Right lobe of liver (tissue), 6 donors: ENCODE measurements at places on chromosomes 2 and 18. TPM values are rescaled to one million over a fixed set of nuclear protein-coding genes. Genes with fewer than 3 reads are reported as not detected.

DNA sequence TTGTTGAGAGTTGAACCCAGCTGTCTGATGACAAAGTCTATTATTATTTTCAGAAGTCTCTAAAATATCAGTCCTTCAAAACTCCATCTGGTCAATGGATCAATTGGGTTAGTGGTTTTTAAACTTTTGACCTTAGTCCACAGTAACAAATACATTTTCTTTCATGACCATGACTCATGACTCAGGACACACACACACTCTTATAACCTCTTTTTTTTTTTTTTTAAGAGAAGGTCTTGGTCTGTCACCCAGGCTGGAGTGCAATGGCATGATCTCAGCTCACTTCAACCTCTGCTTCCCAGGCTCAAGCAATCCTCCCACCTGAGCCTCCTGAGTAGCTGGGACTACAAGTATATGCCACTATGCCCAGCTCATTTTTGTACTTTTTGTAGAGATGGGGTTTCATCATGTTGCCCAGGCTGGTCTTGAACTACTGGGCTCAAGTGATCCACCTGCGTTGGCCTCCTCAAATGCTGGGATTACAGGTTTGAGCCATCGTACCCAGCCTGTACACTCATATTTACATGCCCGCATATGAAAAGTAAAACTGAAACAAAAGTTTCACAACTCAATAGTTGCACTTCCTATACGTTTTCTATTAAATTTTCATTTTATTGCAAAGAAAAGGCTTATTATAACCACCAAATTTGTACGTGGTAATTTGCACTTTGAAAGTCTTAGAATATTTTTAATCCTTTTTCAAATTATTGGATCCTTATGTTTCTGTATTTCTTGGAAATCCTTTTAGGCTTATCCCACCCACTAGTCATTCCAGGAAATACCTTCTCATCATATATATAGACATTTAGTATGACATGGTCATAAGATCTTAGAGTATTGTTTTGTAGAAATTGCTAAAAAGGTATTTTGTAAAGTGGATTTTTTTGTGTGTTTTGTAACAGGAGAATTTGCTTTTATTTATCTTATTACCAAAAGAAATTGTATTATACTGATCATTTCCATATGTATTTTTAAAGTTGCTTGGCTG lies 199.0 kb downstream of the LPIN1 start:
- DNase-seq = no peak
- no peak overlapping the region for H3K27ac ChIP-seq
- H3K4me3 ChIP-seq = no peak overlapping the region
- H3K4me1 ChIP-seq = no peaks in the 10 kb centered on the region
- no peaks in the 10 kb centered on the region for H3K27me3 ChIP-seq
- H3K36me3 ChIP-seq = no peaks in the 10 kb centered on the region

The REG3A gene
- total RNA-seq = 0.66 TPM

DNA sequence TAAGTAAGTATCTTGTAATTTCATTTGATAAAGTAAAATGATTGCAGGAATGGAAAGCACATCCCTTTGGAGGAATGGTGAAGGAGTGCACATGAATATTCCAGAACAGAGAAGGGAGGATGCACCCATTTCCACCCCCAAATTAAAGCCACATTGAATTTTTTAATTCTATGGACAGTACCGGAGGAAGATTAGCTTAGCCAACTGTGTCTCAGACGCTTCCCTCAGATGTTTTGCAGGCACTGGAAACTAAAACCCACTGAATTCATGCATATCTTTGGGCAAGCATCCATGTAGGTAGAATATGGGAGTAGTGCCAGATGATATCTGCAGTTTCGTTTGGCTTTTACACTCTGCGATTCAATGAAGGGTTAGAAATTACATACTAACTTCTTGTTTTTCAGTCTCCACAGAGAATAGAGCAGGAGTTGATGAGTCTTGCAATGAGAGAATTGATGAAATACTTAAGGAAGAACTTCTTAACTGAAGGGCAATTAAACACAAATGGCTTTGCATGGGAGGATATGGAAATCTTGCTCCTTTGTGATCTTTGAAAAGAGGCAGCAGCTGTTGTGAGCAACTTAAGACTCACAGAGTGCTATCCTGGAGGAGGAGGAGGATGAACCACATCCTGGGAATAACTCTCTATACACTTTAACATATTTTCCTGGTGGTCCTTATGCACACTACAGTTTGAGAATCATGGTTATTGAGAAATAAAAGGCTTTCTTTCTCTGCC lies 71.7 kb upstream of the MYO3B start:
- DNase-seq = no peak
- H3K27ac ChIP-seq = no peak overlapping the region
- H3K4me1 ChIP-seq = no peaks in the 10 kb centered on the region
- H3K27me3 ChIP-seq = no peaks in the 10 kb centered on the region
- H3K36me3 ChIP-seq = no peaks in the 10 kb centered on the region

DNA sequence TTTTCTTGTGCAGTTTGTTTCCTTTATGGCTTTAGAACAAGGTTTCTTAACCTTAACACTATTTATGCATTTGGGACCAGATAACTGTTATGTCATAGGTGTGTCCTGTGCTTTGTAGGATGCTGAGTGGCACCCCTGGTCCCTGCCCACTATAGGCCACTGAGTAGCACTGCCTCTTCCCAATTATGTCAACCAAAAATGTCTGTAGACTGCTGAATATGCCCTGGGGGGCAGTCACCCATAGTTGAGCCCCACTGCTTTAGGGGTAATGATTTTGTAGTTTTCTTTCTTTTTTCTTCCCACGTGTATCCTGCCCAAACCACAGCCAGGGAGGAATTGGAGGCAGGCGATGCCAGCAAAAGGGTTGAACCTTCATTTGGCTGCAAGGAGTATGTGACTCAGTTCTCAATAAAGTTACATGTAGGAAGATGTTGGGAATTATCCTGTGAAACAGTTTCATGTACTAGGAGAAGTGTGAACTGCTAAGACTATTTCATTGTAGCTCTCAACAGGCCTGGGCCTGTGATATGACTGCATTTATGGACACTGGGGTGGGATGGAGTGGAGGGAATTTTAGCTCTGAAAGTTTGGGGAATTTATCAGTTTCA lies 65.7 kb downstream of the FMNL2 start:
- H3K4me3 ChIP-seq = no peak overlapping the region
- no peaks in the 10 kb centered on the region for H3K27me3 ChIP-seq
- no peaks in the 10 kb centered on the region for H3K4me1 ChIP-seq
- H3K36me3 ChIP-seq = no peaks in the 10 kb centered on the region
- no peak for DNase-seq

The NRBP1 gene
- total RNA-seq = 42.5 TPM

- H3K4me1 ChIP-seq = no peaks in the 10 kb centered on the region
- H3K27me3 ChIP-seq = no peaks in the 10 kb centered on the region
- H3K36me3 ChIP-seq = no peaks in the 10 kb centered on the region
- no peak for DNase-seq
- no peak overlapping the region for H3K4me3 ChIP-seq
- no peak overlapping the region for H3K27ac ChIP-seq
Observed at GRCh38 chr2:20067992-20068584, 16.7 kb upstream of the LAPTM4A start.

- no peaks in the 10 kb centered on the region for H3K36me3 ChIP-seq
- peak overlapping the region; percentile 78 for H3K4me3 ChIP-seq
Observed at GRCh38 chr2:240567137-240567871, 980 bp upstream of the RNPEPL1 start.

DNA sequence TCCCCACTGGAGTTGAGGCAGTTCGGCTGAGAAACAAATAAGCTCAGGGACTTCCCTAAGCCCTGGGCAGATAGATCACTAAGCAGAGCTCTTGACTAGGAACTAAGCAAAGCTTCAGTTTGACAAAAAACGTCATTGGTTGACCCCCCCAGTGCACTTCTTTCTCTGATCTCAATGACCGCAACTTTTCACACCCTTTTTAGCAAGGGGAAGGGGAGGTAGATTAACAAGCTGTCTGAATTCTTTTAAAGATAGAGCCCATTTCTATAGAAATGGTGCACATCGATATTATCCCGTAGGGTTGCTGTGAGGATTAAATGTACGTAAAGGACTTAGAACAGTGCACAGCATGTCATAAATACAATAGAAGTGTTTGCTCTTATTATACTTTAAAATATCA lies 42.5 kb downstream of the PIEZO2 start:
- no peak overlapping the region for H3K4me3 ChIP-seq
- no peaks in the 10 kb centered on the region for H3K27me3 ChIP-seq
- no peaks in the 10 kb centered on the region for H3K4me1 ChIP-seq
- DNase-seq = no peak

The MAP2 gene
- total RNA-seq = 4.0 TPM

- no peaks in the 10 kb centered on the region for H3K4me1 ChIP-seq
- H3K36me3 ChIP-seq = no peaks in the 10 kb centered on the region
- H3K4me3 ChIP-seq = no peak overlapping the region
- H3K27ac ChIP-seq = no peak overlapping the region
Observed at GRCh38 chr2:166844111-166844510, 44.2 kb upstream of the XIRP2 start.

The NEURL3 gene
- 2.2 TPM for total RNA-seq

- no peak for DNase-seq
- H3K27me3 ChIP-seq = no peaks in the 10 kb centered on the region
- H3K4me3 ChIP-seq = no peak overlapping the region
- H3K36me3 ChIP-seq = no peaks in the 10 kb centered on the region
- no peak overlapping the region for H3K27ac ChIP-seq
Observed at GRCh38 chr2:146852661-146853060, 992.2 kb upstream of the ACVR2A start.

- DNase-seq = no peak
- H3K4me1 ChIP-seq = no peaks in the 10 kb centered on the region
- H3K4me3 ChIP-seq = no peak overlapping the region
- H3K27ac ChIP-seq = no peak overlapping the region
Observed at GRCh38 chr18:10298346-10298745, 156.1 kb upstream of the APCDD1 start.

The CHST9 gene
- total RNA-seq = 20.9 TPM

- H3K4me3 ChIP-seq = no peak overlapping the region
- no peak overlapping the region for H3K27ac ChIP-seq
- H3K27me3 ChIP-seq = no peaks in the 10 kb centered on the region
Observed at GRCh38 chr2:4668381-4668780, 965.0 kb downstream of the DCDC2C start.

- no peak overlapping the region for H3K4me3 ChIP-seq
- H3K36me3 ChIP-seq = no peaks in the 10 kb centered on the region
- H3K27me3 ChIP-seq = no peaks in the 10 kb centered on the region
- DNase-seq = no peak
- H3K27ac ChIP-seq = no peak overlapping the region
Observed at GRCh38 chr2:145741181-145741580, 1221.3 kb upstream of the ZEB2 start.

The MAB21L4 gene
- total RNA-seq = 3.7 TPM

The BCL2 gene
- 2.6 TPM for total RNA-seq

The M1AP gene
- total RNA-seq = not detected

The OSBPL6 gene
- total RNA-seq = 4.1 TPM

DNA sequence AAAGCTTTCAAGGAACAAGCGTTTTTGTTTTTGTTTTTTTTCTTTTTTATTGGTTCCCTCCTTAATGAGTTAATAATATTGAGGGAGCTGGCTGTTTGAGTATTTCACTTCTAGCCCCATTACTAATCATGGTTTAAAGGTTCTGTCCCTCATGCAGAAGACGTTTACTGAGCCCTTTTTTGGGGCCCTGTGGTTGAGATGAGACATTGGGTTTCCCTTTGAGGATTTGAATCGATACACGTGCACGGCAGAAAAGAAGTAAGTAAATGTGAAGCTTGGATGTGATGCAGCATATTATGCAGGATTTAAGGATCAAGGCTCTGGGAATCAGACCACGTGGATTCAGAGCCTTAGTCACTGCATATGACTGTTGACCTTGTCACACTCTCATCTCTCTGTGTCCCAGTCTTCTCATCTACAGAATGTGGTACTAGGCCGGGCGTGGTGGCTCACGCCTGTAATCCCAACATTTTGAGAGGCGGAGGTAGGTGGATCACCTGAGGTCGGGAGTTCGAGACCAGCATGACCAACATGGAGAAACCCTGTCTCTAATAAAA lies 1.0 kb upstream of the CHST10 start:
- no peaks in the 10 kb centered on the region for H3K27me3 ChIP-seq
- DNase-seq = no peak
- H3K4me1 ChIP-seq = no peaks in the 10 kb centered on the region
- H3K36me3 ChIP-seq = no peaks in the 10 kb centered on the region
- H3K4me3 ChIP-seq = no peak overlapping the region

GRCh38 chr2:212712466-212712865 lies 173.9 kb upstream of the ERBB4 start:
- no peak overlapping the region for H3K4me3 ChIP-seq
- no peaks in the 10 kb centered on the region for H3K4me1 ChIP-seq
- H3K36me3 ChIP-seq = no peaks in the 10 kb centered on the region
- H3K27me3 ChIP-seq = no peaks in the 10 kb centered on the region

The SLC5A7 gene
- not detected for total RNA-seq
